ENCODE measurements at places on chromosomes 5 and 9.

- no peak for DNase-seq
These were observed 56.6 kb downstream of the RCL1 start for GRCh38 chr9:4849369-4849768.

DNA sequence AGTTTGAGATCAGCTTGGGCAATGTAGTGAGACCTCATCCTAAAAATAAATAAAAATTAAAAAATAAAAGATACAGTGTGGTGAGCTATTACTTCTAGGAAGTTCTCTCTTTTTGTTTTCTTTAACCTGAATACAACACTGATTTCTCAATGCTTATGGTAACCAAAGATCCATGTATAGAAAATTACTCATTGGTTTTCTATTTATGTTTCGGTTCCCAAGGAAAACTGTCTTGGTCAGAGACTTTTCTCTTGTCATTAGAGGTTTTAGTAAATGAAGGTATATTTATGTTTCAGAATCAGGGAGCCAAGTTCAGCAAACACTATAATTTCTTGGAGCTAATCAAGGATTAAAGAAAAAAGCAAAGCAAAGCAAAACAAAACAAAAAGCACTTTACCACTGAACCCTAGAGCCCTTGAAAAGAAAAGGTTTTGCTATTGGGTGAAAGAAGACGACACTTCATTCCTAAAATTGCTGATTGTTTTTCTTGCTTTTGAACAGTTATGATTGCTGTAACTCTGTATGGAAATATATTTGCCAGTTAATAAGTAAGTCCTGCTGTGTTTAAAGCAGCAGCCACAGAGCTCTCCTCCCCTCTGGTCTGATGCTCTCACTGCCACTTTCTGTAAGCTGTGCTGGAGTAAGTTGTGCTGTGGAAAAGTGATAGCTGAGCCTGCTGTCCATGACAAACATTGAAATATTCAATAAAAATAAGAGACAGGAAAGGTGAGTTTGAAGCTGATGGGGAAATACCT lies 298.2 kb downstream of the CD180 start:
- DNase-seq, result no peak

GRCh38 chr9:115118879-115119218 lies 892 bp upstream of the TNC start:
- DNase-seq, result no peak

GRCh38 chr9:4299005-4299795 lies 668 bp downstream of the GLIS3 start:
- no peak for DNase-seq

DNA sequence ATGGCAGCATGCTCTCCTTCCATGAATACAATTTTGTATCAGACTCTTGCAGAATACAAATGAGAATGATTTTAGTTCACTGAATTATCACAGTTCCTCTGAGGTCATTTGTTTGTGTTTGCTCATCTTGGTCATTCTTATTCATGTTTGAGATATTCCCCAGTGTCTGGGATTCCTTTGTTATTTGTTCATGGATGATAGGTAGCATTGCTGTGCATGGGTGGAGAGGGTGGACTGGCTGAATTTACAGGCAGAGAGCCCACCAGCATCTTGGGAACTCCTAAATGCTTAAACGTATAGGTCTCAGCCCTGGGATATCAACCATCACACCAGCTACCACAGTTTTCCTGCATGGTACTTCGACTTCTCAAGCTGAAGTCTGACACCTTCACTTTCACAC lies 459.8 kb downstream of the CCDC171 start:
- DNase-seq, result no peak

- DNase-seq, result no peak
These were observed 44.8 kb downstream of the CTSL start for GRCh38 chr9:87770616-87771315.

DNA sequence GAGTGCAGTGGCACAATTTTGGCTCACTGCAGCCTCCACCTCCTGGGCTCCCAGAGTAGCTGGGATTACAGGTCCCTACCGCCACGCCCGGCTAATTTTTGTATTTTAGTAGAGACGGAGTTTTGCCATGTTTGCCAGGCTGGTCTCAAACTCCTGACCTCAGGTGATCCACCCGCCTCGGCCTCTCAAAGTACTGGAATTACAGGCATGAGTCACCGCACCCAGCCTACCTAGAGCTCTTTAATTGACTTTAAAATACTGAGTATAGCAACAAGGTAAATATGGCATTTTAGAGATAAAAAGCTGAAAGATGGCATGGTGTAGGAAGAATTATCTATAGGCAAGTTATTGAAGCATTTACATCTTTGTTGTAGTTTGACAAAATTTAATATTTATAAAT lies 21.0 kb downstream of the APC start:
- no peak for DNase-seq

GRCh38 chr9:120486835-120487234 lies 93.1 kb downstream of the CDK5RAP2 start:
- DNase-seq, result no peak

- no peak for DNase-seq
These were observed 35.7 kb upstream of the RPL26L1 start for GRCh38 chr5:172923539-172923938.

DNA sequence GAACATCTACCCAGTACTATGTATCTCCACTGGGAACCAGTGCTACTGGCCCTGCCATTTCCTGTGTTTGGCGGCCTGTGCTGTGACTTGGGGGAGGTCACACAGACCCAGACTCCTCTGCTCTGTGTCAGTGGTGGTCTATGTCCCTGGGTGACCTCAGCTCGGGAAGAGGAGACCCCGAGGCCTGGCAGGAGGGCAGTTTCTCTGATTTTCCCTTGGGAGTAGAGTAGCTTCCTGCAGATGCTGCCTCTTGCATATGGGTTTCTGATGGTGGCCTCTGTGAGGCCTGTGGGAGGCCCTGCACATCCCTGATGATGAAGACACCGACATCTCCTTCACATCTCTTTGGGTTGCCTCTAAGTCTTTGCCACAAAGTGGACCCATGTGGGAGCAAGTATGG lies 13.0 kb upstream of the SMIM32 start:
- no peak for DNase-seq

DNA sequence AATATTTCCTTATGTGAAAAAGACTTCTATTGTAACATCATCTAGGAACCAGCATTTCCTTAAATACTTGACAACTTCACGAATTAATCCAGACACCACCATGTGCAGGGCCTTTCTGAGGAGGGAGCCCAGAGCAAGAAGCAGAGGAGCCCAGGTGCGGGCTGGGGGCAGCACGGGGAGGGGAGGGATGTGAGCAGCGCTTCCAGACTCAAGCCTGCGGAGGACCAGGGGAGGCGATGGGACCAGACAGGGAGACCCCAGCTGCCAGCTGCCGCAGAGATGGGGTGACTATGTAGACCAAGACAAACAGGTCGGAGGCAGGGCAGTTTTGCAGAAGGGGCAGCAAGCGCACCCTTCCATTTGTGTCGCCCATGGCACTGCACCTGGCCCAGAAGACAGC lies 596.1 kb downstream of the IRX1 start:
- DNase-seq, result no peak

- DNase-seq, result no peak
These were observed 4.9 kb downstream of the NADK2 start for GRCh38 chr5:36236801-36237200.

DNA sequence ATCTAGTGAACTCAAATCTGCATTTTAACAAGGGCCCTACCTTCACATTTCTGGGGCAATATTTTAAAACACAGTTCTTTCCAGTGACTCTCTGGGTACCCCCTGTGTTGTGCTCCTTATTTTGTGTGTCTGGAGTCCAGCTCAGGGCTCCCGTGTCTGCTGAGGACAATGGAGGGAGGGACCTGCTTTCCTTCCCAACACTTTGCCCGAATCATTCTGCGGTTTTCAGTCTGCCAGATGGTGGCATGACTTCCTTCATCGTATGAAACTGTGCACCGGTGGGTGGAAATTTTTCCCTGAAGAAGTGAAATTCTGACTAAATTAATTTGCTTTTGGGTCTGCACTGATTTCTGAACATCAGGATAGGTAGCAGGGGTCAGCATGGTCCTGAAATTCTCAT lies 153.6 kb upstream of the CD180 start:
- DNase-seq, result no peak

DNA sequence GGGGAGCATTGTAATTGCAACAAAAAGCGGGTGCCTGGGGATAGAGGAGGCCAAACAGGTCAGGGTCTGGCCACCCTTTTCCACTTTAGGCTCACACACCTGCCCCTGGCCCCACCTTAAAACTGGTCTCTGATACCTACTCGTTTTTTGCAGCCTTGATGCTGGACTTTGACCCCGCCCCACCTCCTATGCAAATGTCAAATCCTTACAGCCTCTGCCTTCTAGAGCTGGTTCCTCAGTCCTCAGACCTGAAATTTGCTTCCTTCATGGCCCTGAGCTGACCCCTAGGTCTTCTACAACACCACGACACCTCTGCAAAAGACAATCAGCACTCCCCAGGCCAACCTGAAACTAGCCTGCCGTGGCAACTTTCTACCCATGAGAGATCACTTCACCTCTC lies 37.7 kb downstream of the SMIM23 start:
- DNase-seq, result no peak

DNA sequence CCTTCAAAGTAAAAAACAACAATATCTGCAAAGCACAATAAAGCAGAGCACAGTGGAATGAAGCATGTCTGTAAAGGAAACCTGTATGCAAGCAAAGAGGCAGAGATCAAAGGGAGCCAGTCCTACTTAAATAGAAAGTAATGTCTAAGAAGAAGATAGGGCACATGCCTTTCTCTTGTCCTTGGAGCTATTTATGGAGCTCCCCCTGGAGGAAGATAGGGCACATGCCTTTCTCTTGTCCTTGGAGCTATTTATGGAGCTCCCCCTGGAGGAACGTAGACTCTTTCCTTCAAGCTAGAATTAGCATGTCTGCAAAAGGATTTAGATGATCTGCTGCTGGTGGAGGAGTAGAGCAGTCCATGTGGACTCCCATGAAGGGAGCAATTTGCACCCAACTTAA lies 168.1 kb upstream of the RASEF start:
- DNase-seq, result no peak

- no peak for DNase-seq
These were observed 4.5 kb upstream of the CARD19 start for GRCh38 chr9:93091453-93092081.

GRCh38 chr5:98461485-98461884 lies 312.0 kb upstream of the RGMB start:
- DNase-seq, result no peak

DNA sequence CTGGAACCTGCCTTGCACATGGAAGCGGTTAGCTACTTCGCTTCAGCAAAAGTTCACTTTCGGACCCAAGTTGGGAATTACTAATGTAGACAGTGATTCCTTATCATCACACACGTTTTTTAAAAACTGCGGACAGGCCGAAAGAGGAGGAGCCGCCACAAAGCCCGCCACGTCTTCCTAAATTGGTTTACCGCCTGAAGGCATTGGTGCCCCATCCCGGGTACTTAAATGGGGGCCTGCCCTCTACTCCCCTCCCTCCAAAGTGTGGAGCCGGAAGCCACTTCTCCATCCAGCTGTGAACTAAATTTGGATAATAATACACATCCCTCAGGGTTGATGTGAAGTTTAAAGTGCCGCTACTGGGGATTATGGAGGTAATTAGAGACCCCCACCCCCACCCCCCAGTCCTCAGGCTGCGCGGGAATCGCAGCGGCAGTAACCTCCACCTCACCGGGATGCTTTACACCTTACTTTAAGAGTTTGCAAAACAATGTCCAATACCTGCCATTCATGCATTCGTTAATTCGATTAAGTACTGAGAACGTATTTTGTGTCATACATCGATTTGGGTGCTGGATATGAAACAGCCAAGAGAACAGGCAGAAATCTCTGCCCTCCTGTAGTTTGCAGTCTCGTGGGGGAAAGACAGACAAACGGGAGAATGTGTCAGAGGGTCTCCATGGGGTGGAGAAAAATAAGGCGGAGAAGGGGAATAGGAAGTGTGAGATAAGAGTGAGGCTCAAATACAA lies 937 bp upstream of the MACROH2A1 start:
- DNase-seq, result no peak

DNA sequence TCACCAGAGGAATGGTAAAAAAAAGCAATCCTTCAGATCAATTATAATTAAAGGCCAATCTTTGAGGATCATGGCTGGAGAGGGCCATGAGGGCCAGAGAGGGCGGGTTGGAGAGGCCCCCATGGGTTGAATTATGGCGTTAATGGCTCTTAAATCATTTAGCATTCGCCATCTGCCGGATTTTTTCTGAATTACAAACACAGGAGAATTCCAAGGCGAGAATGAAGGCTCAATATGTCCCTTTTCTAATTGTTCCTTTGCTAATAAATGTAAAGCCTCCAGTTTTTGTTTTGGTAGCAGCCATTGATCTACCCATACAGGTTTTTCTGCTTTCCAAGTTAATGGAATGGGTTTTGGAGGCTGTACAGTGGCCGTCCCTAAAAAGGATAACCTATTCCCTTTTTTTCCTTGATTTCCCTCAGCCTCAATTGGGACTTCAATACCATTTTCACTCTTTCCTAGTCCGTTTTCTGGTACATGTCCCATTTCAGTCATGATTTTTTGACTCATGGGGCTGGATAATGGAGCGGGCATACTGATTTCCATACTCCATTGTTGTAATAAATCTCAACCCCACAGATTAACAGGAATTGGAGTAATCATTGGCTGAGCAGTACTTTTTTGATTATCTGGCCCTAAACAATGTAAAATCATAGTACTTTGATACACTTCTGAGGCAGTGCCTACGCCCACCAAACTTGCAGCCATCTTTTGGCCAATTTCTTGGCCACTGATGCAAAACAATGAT lies 6.7 kb upstream of the TMEM141 start:
- DNase-seq, result no peak

DNA sequence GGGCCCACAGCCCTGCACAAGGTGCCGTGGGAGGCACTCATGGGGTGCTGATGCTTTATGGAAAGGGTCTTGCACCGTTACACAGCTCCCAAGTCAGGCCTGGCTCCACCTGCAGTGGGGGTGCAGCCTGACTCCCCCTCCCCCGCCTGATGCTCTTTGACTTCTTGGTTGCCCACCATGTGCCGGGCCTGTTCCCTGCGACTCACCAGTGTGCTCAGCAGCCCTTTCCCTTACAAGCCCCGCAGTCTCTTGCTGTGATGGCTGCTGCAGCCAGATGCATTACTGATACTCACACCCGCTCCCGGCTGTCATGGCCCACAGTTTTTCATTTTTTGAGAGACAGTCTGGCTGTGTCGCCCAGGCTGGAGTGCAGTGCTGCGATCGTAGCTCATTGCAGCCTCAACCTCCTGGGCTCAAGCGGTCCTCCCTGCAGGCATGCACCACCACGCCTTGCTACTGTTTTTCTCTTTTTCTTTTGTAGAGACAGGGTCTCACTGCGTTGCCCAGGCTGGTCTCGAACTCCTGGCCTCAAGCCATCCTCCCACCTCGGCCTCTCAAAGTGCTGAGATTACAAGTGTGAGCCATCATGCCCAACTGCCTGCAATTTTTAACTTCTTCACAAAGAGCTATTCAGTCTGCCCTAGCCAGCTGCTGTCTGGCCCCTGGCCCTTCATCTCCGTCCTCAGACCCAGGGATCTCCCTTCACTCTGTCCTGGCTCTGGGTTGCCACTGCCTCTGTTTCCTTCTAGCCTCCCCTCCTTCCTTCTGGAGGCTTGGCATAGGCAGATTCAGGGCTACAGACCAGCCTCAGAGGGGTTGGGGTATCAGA lies 109.5 kb downstream of the RXRA start:
- no peak for DNase-seq

Data from stimulated activated CD8-positive, alpha-beta memory T cell treated with anti-CD3 and anti-CD28 coated beads, Interleukin-4, amount 100 ng/mL, for 1 hour (primary cell).